Naive B cell (primary cell): ENCODE measurements at places on chromosomes 2 and 18. TPM values are rescaled to one million over a fixed set of nuclear protein-coding genes. Genes with fewer than 3 reads are reported as not detected.

Gene VSNL1
- polyA plus RNA-seq: not detected

GRCh38 chr2:108267101-108267500 lies 21.6 kb upstream of the SULT1C2 start:
- no peaks in the 10 kb centered on the region for H3K4me1 ChIP-seq
- no peak overlapping the region for H3K4me3 ChIP-seq
- H3K27ac ChIP-seq: no peak overlapping the region
- DNase-seq: no peak
- no peaks in the 10 kb centered on the region for H3K36me3 ChIP-seq

Gene HOXD1
- not detected for polyA plus RNA-seq

- DNase-seq: no peak
- no peak overlapping the region for H3K4me3 ChIP-seq
- H3K27me3 ChIP-seq: no peaks in the 10 kb centered on the region
- H3K4me1 ChIP-seq: no peaks in the 10 kb centered on the region
Observed at GRCh38 chr2:154620471-154620870, 78.0 kb upstream of the KCNJ3 start.

DNA sequence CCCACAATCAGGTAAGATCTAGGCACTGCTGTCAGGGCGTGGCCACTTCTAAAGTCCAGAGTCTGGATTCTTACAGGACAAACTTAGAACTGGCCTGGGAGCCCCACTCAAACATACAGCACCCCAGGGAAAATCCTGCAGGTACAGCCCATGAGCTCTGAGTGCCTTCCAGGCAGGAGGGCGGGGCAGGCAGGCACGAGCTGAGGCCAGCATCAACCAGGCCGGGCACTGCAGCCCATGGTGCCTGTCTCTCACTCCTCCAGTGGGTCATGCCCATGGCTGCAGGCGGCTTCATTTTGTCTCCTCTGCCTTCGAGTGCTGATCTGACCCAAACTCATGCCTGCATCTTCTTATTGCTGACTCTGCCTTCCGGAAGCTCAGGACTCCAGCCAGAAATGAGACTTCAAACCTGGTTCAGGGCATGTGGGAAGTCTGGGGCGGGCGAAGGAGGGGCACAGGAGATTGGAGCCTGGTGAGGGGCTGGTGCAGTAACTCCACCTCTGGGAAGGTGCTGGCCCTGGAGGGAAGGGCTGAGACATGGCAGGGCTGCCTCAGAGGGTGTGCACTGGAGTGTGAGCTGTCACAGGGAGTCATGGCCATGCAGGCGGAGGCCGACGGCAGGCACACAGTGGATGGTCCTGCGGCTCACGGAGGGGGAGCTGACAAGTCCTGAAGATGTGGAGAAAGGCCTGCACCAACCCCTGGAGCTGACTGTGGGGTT lies 40.5 kb downstream of the HS6ST1 start:
- no peak for DNase-seq
- peaks cover 24% of the 10 kb centered on the region for H3K36me3 ChIP-seq
- no peaks in the 10 kb centered on the region for H3K27me3 ChIP-seq
